Gastrocnemius medialis (tissue), 4 donors: ENCODE measurements at places on chromosomes 5 and 9. TPM values are rescaled to one million over a fixed set of nuclear protein-coding genes. Genes with fewer than 3 reads are reported as not detected.

GRCh38 chr9:33311953-33312352 lies 21.6 kb downstream of the NFX1 start:
- no peak for DNase-seq

Gene CARTPT
- total RNA-seq, result not detected

Gene POU4F3
- not detected for total RNA-seq

DNA sequence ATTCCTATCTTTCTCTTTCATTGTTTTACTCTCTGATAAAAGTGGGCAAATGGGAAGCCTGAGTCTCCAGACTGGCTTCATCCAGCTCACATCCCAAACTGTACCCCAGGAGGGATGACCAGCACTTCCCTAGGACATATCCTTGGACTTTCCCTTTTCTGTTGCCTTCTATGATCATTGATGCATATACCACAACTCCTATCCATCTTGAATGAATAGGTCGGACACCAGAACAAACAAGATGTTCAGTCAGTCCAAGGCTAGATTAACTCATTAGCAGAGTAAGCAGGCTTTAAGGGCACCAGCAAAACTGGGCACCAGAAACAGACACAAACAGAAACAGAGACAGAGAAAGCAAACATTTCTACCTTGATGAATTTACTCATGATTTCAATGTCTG lies 159.1 kb upstream of the RGMB start:
- no peak for DNase-seq

Gene PDE8B
- 0.16 TPM for total RNA-seq

DNA sequence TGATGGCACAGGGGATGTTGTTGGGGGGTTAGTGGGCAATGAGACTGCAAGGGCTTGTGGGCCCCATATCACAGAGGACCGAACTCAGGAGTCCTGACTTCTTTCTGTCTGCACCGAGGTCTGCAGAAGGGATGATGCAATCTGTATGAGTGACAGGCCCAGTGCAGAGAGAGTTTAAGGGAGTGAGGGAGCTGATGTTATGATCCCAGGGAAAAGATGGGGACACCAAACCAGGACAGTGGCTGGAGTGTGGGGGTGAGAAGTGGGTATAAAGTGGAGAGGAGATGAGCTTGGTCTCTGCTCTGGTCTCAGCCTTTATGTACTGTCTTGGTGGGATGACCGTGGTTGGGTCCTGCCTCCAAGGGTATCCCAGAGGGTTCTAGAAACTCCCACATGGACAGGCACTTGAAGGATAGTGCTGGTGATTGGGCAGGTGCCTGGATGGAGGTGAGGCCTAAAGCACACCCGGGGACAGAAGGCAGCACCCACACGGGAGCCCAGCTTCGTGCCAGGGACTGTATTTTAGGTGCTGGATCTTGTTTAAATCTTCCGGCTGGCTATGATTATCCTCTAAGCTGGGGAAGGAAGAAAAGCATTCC lies 21.9 kb downstream of the GSN start:
- DNase-seq, result no peak

DNA sequence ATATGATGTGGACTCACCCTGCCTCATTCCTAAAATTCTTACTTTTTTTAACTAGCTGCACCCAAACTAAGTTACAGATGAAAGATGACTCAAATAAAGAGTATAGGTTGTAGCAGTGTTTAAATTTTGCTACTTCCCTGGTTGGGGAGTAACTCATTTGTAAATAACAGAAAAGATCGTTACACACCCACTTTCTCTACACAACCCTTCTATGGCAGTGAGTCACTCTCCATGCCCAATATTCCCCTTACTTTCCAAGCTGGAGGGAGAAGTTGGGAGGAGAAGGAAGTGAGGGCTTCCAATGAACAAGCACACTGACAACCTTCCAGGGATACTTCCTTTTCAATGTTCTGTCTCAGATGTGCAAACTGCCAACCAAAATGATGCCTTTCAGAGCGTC lies 1.9 kb downstream of the RASEF start:
- DNase-seq, result no peak

- DNase-seq, result no peak
These were observed 13.7 kb downstream of the TMEFF1 start for GRCh38 chr9:100486479-100487176.

DNA sequence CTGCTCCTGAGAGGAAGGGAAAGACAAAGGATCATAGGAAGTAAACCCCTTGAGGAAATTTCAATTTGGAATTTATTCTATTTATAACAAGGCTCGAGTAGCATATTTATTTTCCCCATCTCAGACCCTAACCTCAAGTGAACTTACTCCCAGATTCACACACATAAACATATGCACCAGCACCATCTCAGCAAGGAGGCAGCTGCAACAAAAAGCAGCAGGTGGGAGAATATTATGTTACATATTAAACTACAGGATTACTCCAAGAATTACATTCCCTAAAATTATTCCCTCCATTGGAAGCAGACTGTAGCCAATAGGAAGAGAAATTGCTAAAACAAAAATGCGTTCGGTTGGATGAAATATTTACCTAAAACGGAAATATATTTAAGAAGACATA lies 108.4 kb upstream of the PRSS3 start:
- no peak for DNase-seq

Gene LAMC3
- 0.20 TPM for total RNA-seq

GRCh38 chr5:34409373-34409772 lies 246.8 kb upstream of the RAI14 start:
- DNase-seq, result no peak

Gene LTC4S
- total RNA-seq, result 5.3 TPM

- DNase-seq, result no peak
These were observed 195.7 kb downstream of the AOPEP start for GRCh38 chr9:94922098-94922607.

DNA sequence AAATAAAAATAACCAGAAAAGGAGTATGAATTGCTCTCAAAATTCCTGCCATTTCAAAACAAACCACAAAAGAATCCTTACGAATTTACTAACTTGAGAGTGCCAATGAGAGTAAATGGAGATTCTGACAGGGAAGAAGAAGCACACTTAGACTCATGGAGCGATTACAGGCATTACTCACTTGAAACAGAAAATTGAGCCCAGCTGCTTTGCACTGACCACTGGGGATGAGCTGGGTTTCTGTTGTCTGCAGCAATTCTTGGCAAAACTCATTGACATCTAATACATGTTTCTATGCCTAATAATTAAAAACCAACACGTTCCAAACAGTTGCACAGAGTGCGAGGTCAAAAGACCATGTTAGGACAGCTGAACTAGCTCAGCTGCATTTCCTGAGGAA lies 731.6 kb downstream of the DNAH5 start:
- DNase-seq, result no peak

Gene CCDC69
- total RNA-seq, result 126 TPM

DNA sequence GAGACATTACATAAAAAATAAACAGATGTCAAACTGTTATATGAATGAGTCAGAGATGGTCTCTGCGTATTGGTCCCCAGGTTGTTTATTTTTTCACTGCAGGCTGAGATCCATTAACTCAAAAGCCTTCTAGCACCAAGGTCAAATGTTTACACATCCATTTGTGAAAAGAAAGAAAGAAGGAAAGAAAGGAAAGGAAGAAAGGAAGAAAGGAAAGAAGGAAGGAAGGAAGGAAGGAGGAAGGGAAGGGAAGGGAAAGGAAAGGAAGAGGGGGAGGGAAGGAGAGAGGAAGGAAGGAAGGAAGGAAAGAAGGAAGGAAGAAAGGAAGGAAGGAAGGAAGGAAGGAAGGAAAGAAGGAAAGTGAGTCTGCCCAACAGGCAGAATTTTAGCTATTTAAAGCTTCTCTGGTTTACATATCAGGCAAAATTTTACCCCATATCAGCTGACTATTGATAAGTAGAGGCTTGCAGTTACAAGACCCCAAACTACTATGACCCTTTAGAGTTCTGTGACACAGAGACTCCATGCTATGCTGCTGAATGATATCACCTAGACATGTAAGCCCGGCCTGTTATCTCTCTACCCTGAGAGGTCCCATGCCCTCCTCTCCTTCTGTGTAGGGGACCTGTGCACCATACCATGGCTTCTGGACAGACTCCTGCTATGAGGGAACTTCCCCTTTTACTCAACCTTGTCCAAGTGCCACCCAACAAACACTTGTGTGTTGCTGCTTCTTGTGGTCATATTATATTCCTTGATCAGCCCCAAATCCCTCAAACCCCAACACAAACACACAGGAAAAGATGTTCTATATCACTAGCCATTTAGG lies 59.0 kb downstream of the DRD1 start:
- no peak for DNase-seq

GRCh38 chr9:28025186-28025585 lies 451.9 kb upstream of the C9orf72 start:
- no peak for DNase-seq

GRCh38 chr5:89728750-89729149 lies 680.8 kb downstream of the CETN3 start:
- DNase-seq, result peak; percentile 63

GRCh38 chr5:14156650-14157492 lies 13.7 kb downstream of the TRIO start:
- DNase-seq, result no peak

Gene UNC5A
- total RNA-seq, result not detected
